ENCODE measurements at places on chromosomes 5 and 9.

DNA sequence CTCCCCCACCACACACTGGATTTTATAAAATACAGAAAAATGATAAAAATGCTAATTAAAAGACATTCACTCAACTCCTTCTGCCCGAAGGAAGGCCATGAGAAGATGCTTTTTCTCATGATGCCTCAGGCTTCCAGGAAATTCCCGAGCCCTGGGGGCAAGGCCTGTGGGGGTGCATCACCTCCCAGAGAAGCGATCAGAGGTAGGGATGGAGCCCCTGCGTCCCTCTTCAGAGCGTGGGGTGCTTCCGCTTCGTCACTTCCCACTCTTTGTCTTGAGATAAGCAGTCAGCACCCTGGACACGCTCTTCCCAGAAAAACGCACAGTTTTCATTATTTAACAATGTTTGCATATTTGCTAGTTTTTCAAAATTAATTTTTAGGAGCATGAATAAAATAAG is 33.3 kb upstream of the SH3PXD2B start:
- DNase-seq, result no peak

- no peak for DNase-seq
These were observed 4.3 kb downstream of the PRDM12 start for GRCh38 chr9:130668659-130669058.

DNA sequence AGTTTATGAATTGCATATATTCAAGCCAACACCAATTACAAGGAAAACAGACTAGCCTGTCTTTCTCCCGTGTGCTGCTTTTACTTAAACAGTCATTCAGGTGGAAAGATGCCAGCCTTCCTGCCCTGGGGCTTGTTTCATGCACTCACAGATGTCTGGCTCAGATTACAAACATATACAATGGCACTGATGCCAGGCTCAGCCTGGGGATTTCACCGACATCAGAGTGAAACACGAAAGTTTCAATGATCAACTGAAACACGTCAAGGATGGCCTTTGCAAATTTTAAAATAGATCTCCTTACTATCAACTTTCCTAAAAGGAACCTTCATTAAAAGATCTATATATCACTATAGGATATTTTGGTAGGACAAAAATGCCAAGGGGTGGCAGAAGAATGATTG is 1576.5 kb downstream of the EFNA5 start:
- peak; percentile 66 for DNase-seq

GRCh38 chr9:125240649-125240999 is 519 bp downstream of the HSPA5 start:
- DNase-seq, result no peak

DNA sequence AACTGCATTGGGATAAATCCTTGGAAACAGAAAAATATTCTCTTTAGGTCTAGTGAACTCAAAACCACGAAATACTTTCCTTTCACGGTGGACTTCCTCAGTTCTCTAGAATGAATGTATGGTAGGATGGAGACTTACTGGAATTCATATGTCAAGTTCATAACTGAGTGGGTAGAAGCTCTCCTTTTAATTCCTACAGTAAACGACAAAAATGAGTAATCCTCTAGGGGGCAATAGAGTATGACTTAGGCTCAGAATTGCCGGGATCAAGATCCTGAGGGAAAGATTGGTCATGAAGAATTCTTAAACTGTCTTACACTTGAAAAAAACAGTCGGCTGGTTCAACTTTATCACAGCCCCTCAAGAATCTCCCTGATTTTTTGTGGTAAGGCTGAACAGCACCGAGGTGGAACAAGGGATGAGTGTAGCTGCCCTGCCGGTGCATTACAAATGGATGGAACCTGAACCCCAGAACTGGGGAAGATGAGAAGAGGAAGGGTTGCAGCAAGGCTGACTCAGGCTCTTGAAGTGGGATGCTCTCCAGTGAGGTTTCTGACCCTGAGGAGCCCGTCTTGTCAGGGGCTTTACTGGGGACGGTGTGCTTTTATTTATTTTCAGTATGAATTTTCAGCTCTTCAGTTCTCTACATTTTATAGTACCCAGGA is 14.0 kb upstream of the LOX start:
- no peak for DNase-seq

- DNase-seq, result no peak
These were observed 193.1 kb downstream of the HSD17B3 start for GRCh38 chr9:96108691-96109380.

DNA sequence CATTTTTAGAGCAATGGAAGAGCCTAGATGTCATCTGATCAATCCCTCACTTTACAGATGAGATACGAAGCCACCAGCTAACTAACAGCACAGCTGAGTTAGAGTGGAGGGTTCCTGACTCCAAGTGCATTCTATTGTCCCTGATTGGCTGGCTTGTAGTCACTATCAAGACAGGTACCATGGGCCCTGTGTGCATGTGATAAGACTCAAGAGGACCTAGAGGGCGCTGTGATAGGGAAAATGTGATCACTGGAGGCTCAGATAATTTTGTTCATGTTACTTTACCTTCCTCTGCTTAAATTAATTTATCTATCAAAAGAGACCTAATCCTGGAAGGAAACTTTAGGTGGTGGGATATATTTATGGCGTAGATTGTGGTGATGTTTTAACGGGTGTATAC is 19.5 kb upstream of the SNAPC3 start:
- no peak for DNase-seq

DNA sequence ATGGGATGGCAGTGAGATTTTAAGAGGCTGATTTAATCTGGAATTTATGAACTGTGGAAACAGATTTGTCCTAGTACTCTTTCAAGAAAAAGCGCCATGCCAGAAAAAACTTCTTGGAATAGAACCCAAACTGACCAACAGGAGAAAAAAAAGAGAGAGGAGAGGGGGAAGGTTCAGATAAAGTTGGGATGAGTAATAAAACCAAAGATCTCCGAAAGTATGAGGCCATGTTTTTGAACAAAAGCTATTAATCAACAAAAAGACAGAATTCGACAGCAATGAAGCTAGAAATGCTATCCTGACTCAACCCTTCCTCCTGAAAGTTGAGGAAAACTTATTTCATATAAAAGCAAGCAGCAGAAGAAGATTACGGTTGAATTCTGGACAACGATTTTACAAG is 135.5 kb downstream of the CEMIP2 start:
- no peak for DNase-seq

- DNase-seq, result no peak
These were observed 1.3 kb upstream of the DMRT2 start for GRCh38 chr9:1048811-1049210.

GRCh38 chr5:96329886-96330529 is 103.0 kb downstream of the PCSK1 start:
- DNase-seq, result no peak

- peak; percentile 34 for DNase-seq
These were observed 171.2 kb downstream of the SLC12A2 start for GRCh38 chr5:128254789-128255188.

- no peak for DNase-seq
These were observed 6.2 kb upstream of the DTWD2 start for GRCh38 chr5:118994595-118994994.

- no peak for DNase-seq
These were observed 42.3 kb upstream of the SMAD5 start for GRCh38 chr5:136090319-136090718.

DNA sequence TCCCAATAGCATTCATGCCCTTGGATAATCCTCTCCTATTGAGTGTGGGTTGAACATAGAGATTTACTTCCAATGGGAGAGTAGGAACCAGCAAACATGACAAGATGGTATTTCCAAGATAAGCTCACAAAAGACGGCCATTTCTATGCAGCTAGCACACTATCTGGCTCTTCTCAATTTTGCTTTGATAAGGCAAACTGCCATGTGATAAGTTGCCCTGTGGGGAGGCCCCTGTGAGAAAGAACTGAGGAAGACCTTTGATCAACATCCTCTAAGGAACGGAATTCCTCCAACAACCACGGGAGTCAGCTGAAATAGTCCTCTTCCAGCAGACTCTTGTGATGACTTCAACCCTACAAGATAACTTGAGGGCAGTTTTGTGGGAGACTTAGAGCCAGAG is 211.9 kb upstream of the TRPM3 start:
- no peak for DNase-seq

DNA sequence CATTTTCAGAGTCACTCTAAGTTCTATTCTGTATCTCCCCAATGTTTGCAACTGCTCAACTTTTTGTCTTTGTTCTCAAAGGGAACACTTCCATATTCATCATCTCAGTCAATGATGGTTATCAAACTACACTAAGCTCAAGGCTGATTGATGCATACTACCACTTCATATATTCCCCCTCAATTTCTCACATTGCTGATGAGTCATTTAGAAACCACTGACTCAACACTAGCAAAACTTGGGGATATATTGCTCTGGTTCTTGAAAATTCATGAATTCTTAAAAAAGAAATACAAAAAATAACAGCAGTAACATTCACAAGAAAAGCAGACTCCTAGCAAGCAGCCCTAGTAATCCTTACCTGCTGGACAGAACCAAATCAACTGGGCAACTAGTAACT is 52.2 kb downstream of the ABHD17B start:
- DNase-seq, result no peak

DNA sequence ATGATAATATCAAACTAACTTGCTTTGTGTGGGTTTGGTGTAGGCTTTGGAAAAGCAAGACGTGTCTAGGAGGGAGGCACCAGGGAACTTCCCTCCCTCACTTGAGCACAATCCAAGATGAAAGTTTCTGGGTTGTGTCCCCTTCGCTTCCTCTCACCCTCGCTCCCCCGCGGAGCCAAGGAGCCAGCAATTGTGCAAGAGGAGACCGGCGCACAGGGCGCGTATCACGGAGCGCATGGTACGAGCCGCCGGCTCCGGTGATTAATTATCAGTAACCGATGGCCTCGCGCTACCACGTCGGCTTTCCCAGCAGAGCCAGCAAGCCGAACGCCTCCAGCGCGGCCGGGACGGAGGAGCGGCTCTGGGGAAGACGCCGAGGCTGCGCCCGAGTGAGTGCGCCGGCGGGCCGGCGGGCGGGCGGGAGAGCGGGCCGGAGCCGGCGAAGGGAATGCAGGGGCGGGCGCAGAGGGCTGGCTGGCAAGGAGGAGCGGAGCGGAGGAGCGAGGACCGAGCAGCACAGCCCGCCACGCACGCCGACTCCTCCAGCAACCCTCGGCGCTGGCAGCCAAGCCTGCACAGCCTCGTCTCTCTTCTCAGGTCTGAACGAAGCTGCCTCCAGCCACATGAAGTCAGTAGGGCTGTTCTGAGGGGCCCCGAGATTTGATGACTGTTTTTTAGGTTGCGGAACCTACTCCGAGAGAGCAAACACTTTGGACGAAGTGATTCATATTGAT is 143.6 kb downstream of the BNC2 start:
- DNase-seq, result peak; percentile 70

- DNase-seq, result no peak
These were observed 132.6 kb downstream of the NSG2 start for GRCh38 chr5:174177976-174178605.
